Pancreas (tissue), 10 donors: ENCODE measurements at places on chromosomes 2 and 18. TPM values are rescaled to one million over a fixed set of nuclear protein-coding genes. Genes with fewer than 3 reads are reported as not detected.

KIAA2012 gene
- not detected for total RNA-seq

CTAGE1 gene
- total RNA-seq: not detected

PPIL3 gene
- total RNA-seq: 8.9 TPM

RAMP1 gene
- total RNA-seq: 61.8 TPM

CD8A gene
- 0.39 TPM for total RNA-seq

CDCA7 gene
- total RNA-seq: 2.5 TPM

CXCR1 gene
- total RNA-seq: 0.92 TPM

PLGLB1 gene
- total RNA-seq: 1.2 TPM

VRK2 gene
- 18.1 TPM for total RNA-seq

SLC25A52 gene
- total RNA-seq: not detected

TMEM37 gene
- 10.2 TPM for total RNA-seq

CYP26B1 gene
- total RNA-seq: 0.28 TPM

FBXO15 gene
- total RNA-seq: 0.64 TPM

CHRND gene
- total RNA-seq: 0.22 TPM

CCDC74B gene
- 0.34 TPM for total RNA-seq

TCF4 gene
- 8.2 TPM for total RNA-seq

GYPC gene
- 40.1 TPM for total RNA-seq
